ENCODE measurements at places on chromosomes 5 and 9.
A peak's percentile ranks its signal among the peaks of the same experiment; 100 is the strongest.

GRCh38 chr5:139271201-139272027, 22.1 kb upstream of the MATR3 start:
- DNase-seq = peak; percentile 93

DNA sequence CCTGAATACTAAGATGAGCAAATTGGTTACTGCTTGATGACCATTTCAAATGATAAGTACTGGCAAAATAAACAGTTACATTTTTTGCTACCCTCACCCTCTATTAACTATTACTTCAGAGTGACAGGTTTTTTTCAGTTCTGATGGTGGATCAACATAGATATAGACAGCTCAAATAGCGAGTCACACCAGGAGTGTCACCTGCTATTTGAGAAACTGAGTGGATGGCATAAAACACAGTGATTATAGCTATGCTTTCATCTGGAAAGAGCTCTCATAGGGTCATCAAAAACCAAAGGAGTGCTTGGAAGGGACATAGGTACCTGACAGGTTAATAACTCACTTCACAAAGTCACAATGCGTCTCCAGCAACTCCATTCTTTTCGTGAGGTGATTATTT, 244.5 kb upstream of the C9orf72 start:
- DNase-seq = no peak

DNA sequence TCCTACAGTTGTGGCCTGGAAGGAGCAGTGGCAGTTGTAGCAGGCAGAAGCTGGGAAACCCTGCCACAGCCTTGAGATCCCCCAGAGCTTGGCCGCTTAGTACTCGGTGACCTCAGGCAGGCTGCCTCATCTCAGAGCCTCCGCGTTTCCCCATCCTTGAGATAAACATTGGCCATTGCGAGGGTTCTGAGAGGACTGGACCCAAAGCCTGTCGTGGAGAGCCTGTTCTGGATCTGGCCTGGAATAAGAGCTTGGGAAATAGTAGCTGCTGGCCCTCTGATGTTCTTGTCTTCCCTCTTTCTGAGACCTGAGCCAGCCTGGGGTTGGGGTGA, 1.3 kb downstream of the MIGA2 start:
- no peak for DNase-seq

DNA sequence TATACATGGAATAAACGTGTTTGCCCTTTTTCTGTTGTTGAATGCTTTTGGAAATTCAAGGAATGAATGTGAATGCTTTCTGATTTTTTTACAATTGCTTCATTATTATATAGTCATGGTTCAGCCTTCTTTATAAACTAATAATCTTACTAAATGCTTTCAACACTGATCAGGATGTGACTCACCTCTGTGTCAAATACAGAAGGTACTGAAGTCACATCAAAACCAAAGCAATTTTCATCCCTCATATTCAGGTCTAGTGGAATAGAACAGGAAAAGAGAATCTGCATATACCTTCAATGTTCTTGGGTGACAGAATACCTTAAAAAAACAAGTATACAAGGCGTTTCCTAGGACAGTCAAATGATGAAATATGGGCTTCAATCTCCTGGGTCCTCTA, 170.7 kb downstream of the PDE4D start:
- DNase-seq = peak; percentile 46

DNA sequence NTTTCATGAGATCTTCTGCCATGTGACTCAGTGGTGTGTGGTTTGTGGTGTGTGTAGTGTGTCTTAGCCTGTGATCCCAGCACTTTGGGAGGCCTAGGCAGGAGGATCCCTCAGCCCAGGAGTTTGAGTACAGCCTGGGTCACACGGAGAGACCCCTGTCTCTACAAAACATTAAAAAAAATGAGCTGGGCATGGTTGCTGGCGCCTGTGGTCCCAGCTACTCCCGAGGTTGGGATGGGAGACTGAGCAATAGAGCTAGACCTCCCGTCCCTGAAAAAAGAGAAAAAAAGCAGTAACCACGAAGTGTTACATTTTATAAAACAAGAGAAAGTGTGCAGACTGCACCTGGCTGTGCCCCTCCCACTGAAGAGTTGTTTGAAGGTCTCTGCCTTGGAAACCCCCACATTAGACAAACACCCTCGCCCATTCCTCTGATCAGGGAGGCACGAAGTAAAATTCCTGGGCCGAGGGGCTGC, 21.2 kb upstream of the RNU6ATAC start:
- DNase-seq = no peak
